ENCODE measurements at places on chromosomes 16 and 17. TPM values are rescaled to one million over a fixed set of nuclear protein-coding genes. Genes with fewer than 3 reads are reported as not detected.
A peak's percentile ranks its signal among the peaks of the same experiment; 100 is the strongest.

The CHST5 gene
- total RNA-seq: 0.25 TPM

The SMIM22 gene
- 291 TPM for total RNA-seq

The NPIPA2 gene
- not detected for total RNA-seq

The GAN gene
- 7.4 TPM for total RNA-seq

The LRRC75A gene
- 8.0 TPM for total RNA-seq

The CTRB1 gene
- not detected for total RNA-seq

The SULT1A3 gene
- total RNA-seq: 7.5 TPM

The NXPH3 gene
- not detected for total RNA-seq

The SLC22A31 gene
- not detected for total RNA-seq

The KRTAP4-5 gene
- not detected for total RNA-seq

GRCh38 chr17:27919079-27919478, 25.9 kb upstream of the LYRM9 start:
- DNase-seq: no peak

GRCh38 chr16:69724981-69725479, 1.3 kb downstream of the NQO1 start:
- DNase-seq: peak; percentile 48

GRCh38 chr17:48841395-48841831, 10.6 kb downstream of the CALCOCO2 start:
- DNase-seq: no peak

DNA sequence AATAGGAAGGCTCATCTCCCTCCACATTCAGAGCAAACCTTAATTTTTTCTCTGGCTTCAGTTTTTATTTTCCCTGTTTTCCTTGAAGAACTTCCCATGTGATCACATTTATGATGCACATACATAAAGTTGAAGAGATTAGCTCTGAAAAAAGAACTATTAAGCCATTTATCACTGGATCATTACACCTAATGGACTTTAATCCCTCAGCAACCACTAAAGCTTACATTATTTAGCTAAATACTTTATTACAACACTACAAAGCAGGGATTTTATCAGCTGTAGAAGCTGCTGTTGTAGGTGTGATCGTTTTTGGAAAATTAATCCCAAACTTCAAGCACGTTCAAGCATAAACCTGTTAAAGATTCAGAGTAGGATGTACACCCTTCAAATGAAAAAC, 21.1 kb downstream of the SMYD4 start:
- DNase-seq: no peak

GRCh38 chr17:49440581-49440980, 25.9 kb upstream of the PHB1 start:
- no peak for DNase-seq

DNA sequence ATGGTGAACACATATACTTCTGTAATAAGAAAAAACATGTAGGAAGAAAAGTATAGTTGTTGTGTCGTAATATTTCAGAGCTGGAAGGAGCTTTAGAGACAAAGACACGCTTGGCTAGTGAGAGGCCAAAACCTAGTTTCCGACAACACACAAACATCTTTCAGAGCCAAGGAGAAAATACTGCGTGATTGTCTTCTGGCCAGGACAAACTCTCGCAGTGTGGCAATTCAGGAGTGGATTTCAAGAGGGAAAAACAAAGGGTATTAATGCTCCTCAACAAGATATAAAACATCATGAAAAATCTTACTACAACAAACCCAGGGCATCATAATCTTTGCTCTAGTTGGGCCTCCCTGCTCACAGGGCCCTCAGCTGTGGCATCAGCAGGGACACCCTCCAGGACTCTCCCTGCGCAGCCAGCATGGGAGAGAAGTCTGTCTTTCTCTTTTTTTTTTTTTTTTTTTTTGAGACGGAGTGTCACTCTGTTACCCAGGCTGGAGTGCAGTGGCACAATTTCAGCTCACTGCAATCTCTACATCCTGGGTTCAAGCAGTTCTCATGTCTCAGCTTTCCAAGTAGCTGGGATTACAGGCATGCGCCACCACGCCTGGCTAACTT, 66.4 kb downstream of the CYB5B start:
- no peak for DNase-seq

DNA sequence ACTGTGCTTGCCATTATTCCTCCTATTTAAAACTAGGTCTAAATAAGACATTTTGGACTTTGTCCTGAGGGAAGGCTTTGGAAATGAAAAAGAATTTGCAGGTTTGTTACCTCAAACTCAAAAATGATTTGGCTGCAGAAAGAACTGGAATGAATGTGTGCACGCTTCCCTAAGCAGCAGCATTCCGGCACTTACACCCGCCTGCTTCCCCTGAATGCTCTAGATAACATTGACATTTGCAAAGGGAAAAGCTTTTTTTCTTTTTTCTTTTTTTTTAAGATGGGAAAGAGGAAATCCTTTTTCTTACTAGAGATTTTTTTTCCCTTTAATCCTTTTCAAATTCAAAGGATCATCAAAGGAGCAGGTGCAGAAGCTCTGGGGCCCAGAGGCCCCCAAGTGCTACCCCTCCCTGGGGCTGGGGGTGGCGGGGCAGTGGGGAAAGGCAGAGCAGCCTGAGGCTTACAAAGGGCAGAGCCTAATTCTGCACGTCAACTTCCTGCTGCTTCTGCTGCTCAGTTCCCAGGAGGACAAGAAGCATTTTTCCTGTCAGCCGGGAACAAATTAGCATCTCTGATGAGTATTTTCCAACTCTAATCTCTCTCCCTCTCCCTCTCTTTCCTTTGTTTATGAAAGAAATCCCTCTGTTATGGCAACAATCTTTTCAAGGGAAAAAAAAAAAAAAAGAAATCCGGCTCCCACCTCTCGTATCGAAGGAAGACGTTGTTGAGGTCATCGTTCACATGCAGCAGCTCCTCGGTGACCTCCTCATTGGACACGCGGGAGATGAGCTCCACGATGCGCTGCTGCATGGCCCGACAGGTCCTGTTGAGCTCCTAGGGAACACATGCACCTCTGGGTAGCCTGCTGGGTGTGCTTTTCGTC, 32.1 kb upstream of the SREBF1 start:
- DNase-seq: no peak

DNA sequence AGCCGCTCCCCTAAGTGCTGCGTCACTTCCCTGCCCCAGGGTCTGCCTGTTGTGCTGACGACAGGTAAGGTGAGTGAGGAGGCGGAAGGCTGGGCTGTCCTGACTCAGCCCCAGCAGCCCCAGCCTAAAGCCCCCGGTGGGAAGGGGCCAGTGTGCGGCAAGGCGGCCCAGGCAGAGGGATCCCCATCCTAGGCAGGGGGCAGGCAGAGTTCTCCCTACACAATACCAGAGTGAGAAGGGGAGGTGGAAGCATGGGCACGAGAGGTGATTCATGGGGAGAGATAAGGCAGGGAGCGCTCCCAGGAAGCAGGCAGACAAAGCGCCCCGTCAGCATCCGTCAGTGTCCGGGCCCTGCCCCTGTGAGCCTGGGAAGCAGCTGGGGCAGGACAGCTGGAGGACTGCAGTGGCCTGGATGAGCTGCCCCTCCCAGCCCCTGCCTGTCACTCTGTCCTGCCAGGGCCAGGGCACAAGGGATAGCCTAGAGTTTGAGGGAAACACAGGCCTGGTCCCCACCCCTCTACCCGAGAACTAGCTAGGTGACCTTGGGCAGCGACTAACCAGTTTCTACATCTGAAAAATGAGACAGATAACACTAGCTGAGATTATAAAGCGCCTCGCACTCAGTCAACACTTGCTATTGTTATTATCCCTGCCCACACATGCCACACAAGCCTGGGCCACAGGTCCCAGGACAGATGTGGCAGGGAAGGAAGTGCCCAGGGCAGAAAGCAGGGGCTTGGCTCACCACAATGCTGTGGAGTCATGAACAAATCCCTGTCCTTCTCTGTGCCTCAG, 3.8 kb downstream of the FAM83G start:
- DNase-seq: no peak

GRCh38 chr17:17403065-17403464, 73.7 kb upstream of the MED9 start:
- no peak for DNase-seq

DNA sequence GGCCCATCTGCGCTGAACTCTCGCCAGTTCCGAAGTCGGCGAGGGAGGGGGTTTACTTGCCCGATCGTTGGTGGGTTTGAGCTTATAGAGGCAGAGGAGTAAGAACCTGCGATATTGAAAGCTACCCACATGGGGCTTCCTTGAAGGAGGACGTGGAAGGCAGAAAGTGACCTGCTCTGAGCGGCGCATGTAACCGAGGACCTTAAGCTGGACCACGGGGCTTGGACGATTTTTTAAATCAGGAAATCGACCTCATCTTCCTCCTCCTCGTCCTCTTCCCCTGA, 2.0 kb downstream of the PRAC2 start:
- no peak for DNase-seq

GRCh38 chr16:85759631-85760419, 8.9 kb upstream of the C16orf74 start:
- DNase-seq: peak; percentile 71

- no peak for DNase-seq
Measured at GRCh38 chr16:22677024-22677830, 136.7 kb upstream of the HS3ST2 start.

DNA sequence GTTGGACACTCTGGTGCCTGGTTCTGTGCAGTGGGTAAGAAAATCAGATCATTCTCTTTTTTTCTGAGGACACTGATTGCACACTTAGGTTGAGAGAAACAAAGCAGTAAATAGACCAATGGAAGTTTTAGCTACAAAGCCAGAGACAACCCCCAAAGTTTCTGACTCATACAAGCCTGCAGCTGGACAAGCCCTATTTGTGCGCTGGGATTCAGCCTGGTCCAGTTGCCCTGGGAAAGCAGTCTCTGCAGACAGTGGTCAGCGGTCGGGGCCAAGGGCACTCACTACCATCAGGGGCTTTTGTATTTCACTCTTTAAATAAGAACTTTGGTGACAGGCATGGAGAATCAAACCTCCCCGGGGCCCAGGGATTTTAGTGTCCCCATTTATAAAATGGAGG, 6.0 kb upstream of the RHBDL3 start:
- DNase-seq: no peak

- no peak for DNase-seq
Measured at GRCh38 chr16:56931271-56931891, 561 bp upstream of the HERPUD1 start.

- no peak for DNase-seq
Measured at GRCh38 chr17:5078106-5079028, at the start of gene ZFP3. Gene ZFP3, plus strand, starts transcription at chr17:5078467. Its CDS starts 13,038 bp downstream, at chr17:5091505.
